Subcutaneous adipose tissue (tissue), 4 donors: ENCODE measurements at places on chromosomes 4 and X. TPM values are rescaled to one million over a fixed set of nuclear protein-coding genes. Genes with fewer than 3 reads are reported as not detected.

Gene AR
- total RNA-seq: 30.0 TPM

Gene IL21
- not detected for total RNA-seq

Gene KIT
- 7.5 TPM for total RNA-seq

Gene BTK
- 27.3 TPM for total RNA-seq

Gene EDA
- 5.5 TPM for total RNA-seq

Gene TENM3
- 29.8 TPM for total RNA-seq

Gene DCX
- total RNA-seq: not detected

Gene GLOD5
- not detected for total RNA-seq

Gene EGF
- not detected for total RNA-seq
